ENCODE measurements at places on chromosomes 7 and 10.

DNA sequence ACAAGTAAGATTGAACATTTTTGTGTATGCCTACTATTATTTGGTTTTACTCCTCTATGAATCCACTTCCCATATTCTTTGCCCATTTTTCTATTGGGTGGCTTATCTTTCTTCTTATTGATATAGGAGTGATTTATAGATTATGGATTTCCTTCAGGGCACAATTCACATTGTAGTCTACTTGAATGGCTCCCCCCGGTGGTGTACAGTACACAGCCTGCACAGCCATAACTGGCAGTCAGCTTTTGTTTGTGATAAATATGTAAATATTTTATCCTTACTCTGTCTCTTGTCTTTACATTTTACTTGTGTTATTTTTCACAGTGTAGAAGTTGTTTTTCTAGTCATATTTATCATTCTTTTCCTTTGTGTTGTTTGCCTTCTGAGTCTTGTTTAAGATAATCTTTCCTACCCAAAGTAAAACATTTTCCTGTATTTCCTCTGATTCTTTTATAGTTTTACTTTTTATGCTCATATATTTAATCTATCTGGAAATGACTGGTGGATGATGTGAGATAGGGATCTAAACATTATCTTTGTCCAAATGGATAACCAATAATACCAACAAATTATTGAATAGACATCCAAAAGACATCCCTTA lies 23.9 kb upstream of the CALD1 start:
- peak; percentile 54 for DNase-seq

GRCh38 chr10:70777063-70777875 lies 7.9 kb downstream of the TBATA start:
- no peak for DNase-seq

DNA sequence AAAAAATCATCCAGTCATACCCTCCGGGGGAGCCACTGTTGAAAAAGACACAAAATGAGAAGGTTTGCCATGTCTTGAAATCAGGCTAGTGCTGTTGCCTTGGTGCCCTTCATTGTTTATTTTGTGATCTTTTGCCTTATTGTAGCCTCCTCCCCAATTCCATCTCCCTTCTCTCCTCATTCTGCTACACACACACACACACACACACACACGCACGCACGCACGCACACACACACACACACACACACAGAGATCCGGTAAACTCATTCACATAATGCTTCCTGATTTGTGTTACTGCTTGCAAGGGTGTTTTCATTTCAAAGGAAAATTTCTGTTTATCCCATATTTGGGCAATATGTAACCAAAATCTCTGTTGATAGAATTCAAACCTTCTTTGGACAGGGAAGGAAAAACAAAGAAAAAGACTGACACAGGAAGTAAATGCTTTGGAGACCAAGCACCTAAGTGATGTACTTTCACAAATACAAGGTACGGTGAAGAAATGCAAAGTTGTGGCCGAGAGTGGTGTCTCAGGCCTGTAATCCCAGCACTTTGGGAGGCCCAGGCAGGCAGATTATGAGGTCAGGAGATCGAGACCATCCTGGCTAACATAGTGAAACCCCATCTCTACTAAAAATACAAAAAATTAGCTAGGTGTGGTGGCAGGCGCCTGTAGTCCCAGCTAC lies 141.1 kb upstream of the CDK13 start:
- DNase-seq: no peak

GRCh38 chr10:35271086-35271858 lies 65.0 kb upstream of the CCNY start:
- no peak for DNase-seq

DNA sequence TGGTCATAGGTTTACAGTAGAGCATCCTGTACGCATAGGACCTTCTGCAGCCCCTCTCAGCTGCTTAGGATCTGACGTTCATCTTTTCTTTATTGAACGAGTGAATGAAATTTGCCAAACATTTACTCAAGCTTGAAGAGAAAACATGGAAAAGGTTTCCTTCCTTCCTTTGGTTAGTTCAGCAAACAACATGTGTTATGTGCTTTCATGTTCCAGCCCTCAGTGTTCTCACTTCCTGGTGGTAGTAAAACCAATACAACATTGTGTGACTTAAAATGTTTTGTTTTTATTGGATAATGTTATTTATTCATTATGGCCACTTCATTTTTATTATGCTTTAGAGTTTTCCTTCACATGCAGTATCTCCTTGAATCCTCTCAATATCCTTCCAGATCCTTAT lies 1.4 kb upstream of the CDCA7L start:
- DNase-seq: no peak

DNA sequence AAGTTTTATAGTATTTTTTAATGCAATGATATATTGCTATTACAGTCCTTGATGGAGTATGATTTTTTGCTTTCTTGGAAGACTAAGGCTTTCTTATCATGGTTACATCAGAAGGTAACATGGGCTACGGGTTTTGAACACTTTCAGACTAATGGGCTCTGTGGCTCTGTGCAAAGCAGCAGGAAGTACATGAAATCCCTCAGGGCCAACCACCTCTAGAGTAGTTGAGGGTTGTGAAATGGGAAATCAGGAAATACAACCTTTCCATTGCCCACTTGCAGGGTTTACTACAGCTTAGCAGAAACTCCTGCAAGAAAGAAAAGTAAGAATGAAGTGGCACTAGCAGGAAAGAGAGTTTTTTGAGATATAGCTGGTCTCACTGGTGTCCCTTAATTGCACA lies 853.5 kb downstream of the KCNMA1 start:
- DNase-seq: no peak

GRCh38 chr7:142811154-142811737 lies 40.5 kb downstream of the PRSS2 start:
- DNase-seq: peak; percentile 61

- peak; percentile 64 for DNase-seq
Measured at GRCh38 chr10:91493313-91493712, 83.2 kb downstream of the HECTD2 start.

DNA sequence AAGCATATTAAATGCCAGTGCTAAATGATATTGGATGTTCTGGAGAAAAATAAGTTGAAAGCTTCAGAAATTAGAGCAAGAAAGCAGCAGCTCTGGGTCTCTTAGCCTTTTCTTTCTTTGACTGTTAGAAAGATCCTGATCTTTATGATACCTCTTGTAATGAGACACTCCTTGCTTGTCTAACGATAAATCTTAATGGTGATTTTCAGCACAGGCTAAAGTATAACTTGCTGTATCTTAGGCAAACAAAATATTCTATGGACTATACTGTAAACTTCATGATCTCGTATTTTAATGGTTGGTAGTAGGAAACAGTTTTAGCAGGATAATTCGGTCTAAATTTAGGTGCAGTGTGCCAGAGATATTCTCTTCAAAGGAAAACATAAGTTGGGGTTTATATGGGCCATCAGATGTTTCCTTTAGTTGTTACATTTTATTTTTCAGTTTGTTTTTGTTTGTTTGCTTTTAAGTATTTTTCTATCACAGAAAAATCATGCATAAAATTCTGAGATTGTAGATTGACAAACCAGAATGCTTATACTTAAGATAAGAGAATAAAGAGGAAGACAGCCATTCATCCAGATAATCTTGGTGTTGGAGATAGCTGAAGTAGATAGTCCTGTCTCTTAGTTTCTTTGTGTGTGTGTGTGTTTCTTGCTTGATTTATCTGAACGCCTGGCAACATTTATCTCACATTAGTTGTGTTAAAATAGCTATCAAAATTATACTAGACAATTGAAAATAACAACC lies 4.7 kb downstream of the CASD1 start:
- no peak for DNase-seq

- no peak for DNase-seq
Measured at GRCh38 chr10:78319371-78319770, 285.7 kb downstream of the RPS24 start.

DNA sequence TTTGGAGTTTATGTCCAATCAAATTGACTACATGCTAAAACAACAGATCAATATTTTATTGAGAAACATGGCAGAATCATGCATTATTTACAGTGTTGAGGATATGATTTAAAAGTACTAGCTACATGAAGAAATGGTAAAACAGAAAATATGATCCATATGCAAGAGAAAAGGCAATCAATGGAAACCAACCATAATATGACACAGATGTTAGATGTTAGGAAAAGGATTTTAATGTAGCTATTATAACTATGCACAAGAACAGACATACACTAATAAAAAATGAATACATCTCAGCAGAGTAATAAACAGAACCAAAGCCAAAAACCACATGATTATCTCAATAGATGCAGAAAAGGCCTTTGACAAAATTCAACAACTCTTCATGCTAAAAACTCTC lies 166.2 kb upstream of the CACNA2D1 start:
- peak; percentile 15 for DNase-seq

DNA sequence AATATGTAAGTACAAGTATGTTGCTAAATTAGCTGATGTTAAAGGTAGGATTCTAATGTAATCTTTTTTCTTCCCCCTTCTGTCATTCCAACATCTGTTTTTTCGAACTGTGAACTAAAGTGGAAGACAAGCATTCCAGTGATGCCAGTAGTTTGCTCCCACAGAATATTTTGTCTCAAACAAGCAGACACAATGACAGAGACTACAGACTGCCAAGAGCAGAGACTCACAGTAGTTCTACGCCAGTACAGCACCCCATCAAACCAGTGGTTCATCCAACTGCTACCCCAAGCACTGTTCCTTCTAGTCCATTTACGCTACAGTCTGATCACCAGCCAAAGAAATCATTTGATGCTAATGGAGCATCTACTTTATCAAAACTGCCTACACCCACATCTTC lies 62.7 kb downstream of the WAC start:
- DNase-seq: peak; percentile 53

GRCh38 chr7:44431091-44431608 lies 59.3 kb downstream of the NUDCD3 start:
- DNase-seq: no peak

DNA sequence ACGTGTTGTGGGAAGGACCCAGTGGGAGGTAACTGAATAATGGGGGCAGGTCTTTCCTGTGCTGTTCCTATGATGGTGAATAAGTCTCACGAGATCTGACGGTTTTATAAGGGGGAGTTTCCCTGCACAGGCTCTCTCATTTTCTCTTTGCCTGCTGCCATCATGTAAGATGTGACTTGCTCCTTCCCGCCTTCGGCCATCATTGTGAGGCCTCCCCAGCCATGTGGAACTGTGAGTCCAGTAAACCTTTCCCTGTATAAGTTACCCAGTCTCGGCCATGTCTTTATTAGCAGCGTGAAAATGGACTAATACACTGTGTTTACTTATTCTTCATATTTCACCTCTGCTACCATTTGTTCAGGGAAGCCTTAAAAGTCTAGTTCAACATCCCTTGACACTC lies 2.2 kb upstream of the DNAAF5 start:
- DNase-seq: no peak

DNA sequence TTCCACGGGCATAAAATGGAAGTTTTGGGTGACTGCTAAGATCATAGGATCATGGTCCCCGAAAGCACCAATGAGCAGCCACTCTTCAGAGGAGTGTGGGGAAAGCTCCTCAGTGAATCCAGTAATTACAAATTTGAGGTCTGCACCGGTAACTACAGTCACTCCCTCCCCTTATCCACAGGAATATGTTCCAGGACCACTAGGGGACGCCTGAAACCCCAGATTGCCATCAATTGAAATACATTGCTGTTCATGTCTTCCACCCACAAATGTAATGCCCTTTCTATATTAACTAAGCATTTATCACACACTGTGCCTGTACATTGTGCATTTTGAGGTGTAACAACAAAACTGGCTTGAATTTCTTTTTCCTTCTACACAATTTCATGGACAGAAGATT lies 447.9 kb upstream of the PFKP start:
- DNase-seq: peak; percentile 27

DNA sequence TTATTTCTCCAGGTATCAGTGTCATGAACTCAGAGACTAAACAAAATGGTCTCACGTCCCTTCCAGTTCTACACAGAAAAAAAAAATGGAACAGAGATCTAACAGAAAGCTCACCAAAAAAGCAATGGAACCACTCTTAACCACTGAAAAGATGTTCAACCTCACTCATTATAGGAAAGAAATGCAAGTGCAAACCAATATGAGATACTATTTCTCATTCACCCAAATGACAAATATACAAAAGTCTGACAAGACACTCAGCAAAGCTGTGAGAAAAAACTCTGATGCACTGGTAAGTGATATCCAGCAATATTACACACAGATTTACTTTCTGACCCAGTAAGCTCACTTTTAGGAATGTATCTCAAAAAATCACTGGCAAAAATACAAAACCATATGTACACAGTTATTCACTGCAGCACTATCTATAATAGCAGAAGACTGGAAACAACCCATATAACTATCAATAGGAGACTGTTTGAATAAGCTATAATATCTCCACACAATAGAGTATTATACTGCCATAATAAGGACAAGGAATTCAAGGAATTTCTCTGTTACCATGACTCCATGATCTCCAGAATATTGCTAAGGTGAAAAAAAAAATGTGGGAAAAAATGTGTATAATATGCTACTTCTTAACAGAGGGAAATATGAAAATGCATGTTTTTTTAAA lies 36.6 kb downstream of the ABI1 start:
- no peak for DNase-seq

DNA sequence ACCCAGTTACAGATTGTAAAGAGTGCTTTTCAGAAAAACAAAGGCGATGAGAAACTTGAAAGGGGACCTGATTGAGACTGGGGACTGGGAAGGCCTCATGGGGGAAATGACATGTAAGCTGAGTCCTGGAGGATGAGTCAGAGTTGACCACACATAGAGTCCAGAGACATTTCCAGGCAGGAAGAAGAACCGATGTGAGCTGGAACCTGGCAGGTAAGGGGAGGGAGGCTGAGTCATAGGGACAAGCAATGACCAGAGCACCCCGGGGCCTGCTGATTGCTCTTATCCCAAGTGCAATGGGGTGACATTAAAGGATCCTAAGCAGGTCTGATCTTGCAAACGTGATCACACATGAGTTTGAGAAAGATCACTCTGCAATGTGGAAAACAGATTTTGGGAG lies 11.7 kb downstream of the TLL2 start:
- no peak for DNase-seq

GRCh38 chr10:97704341-97704740 lies 9.2 kb upstream of the MARVELD1 start:
- no peak for DNase-seq

DNA sequence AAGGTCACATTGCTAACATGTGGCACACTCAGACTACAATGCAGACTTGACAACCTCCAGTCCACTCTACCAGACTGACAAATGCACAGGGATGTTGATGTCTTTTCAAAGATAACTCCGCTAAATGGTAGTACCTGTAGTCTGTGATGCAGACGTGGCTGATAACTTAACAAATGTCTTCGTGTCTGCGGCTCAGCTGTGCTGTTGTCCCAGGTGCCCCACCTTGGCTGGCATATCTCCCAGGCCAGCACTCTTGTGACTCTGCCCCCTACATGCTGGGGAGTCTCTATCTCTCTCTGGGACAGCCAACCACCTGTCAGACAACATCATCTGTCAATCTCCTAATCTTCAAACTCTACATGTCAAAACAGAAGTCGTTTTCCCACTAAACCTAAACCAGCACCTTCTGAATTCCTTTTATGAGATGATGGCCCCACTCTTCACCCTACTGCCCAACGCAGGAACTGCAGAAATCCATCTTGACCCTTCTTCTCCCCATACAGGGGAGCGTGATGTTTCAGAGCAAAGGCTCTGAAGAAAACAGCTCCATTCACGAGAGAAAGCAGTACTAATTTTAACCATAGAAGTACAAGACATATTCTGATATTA lies 156.4 kb downstream of the USP6NL start:
- no peak for DNase-seq

GRCh38 chr10:23834091-23834490 lies 374.8 kb upstream of the KIAA1217 start:
- DNase-seq: no peak

GRCh38 chr10:54808186-54808935 lies 7.3 kb upstream of the PCDH15 start:
- no peak for DNase-seq

- DNase-seq: no peak
Measured at GRCh38 chr7:114740941-114741340, 181.0 kb upstream of the MDFIC start.

- no peak for DNase-seq
Measured at GRCh38 chr7:151431281-151431767, 8.6 kb downstream of the CRYGN start.
